ENCODE measurements at places on chromosomes 2 and 18. TPM values are rescaled to one million over a fixed set of nuclear protein-coding genes. Genes with fewer than 3 reads are reported as not detected.

- DNase-seq, result no peak
Observed at GRCh38 chr2:69831354-69831905, 2.0 kb downstream of the GMCL1 start.

- no peak for DNase-seq
Observed at GRCh38 chr2:152532241-152532640, 185.0 kb downstream of the PRPF40A start.

DNA sequence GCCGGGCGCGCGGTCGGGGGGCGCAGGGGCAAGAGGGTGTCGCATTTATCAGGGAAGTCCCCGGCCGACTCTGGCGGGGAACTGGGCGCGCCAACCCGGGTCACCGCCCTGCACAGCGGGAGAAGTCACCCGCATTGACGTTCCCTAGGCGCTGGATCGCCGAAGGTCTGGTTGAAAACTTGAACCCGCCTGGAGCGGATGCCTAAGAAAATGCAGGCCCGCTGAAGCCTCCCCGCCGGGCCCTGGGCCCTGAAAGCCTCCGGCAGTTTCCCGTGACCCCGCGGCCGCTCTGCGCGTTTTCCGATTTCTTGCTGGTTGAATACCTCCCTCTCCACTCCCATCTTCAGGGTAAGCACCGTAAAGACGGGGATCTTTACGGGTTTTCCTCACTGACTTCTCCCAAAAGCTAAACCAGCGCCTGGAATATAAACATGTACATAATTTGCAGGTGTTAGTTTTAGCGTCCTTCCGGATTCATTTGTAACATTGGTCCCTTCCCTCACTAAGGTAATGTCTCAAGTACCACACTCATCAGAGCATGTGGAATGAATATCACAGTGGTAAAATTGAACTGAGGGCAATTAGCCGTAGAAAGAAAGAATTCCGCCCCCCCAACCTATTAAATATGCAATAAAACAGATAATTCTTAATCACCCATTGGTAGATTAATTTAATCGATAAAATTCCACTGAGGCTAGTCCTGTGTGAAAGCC lies 675 bp upstream of the SPIRE1 start:
- DNase-seq, result no peak

GRCh38 chr2:156430236-156430979 lies 5.8 kb upstream of the GPD2 start:
- DNase-seq, result no peak

DNA sequence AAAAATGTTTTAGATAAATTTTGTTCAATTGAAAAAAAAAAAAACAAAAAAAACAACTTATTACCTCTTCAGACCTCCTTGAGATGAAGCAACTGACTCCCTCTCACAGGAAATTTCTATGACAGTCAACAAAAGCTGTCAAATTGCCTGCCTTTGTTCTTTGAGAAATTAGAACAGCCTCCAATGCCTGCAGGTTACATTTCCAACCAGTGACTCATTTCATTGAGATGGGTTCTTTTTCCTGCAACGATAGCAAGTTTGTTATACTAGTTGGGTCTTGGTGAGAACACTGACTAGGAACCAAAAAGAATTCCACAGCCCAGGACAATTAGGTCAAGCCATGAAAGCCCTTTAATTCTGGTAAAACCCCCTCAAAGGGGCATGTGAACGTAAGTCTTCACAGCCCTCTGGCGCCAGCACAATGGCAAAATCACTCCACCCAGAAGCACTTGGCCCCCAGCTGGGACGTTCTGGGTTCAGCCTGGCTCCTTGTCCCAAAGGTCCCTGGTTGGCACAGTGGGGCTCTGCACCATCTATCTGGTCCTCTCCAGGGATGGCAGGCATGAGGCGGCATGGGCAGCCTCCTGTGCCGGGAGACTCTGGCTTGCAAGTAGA lies 87.0 kb downstream of the SPP2 start:
- no peak for DNase-seq

DNA sequence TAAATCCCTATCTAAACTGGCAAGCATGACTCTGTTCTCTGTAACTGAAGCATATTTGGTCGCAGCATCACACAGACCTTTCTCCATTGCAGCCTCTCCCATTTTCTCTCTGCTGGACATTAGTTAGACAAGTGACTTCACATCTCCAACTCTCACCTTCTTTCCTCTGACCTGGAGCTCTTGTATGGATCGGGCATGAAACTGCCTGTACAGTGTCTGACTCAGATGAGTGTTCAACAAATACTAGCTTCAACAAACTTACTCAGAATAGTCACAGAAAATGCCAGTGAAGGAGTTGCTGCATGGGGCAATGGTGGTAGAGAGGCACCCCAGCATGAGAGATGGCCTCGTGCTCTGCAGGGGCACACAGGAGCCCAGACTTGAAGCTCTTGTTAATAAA lies 104.7 kb upstream of the COPS8 start:
- no peak for DNase-seq

DNA sequence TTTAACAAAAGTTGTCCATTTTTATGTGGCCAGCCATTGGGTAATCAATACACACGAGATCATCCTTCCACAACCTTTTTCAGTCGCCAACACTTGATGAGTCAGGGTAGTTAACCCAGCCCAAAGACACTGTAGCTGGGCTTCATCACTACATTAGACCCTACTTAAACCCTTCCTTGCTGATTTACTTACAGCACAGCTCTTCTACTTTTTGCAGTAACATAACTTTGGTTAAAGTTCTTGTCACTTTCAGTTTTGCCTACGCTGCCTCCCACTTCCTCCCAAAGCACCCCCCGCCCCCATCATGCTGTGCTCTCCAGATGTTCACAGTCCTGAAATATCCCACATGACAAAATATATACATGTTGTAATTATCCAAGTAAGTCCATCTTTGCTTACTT lies 103.6 kb downstream of the CDK15 start:
- no peak for DNase-seq

- no peak for DNase-seq
Observed at GRCh38 chr2:5520463-5520972, 171.7 kb upstream of the SOX11 start.

DNA sequence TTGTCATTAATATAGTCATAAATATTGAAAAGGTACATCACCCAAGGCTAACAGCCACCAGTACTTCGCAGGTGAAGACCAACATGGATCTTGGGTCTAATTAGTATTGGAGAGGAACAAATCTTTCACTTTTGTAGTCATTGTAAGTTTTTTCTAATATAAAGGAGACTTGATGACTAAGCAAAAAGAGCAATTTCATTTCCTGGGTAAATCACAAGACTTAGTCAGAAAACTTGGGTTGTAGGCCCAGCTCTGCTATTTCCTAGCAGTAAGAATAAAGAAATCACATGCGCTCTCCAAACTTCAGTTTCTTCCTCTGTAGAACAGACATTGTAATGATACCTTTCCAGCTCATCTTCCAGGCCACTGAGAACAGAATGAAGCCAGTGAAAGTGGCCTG lies 40.9 kb downstream of the NRP2 start:
- no peak for DNase-seq

DNA sequence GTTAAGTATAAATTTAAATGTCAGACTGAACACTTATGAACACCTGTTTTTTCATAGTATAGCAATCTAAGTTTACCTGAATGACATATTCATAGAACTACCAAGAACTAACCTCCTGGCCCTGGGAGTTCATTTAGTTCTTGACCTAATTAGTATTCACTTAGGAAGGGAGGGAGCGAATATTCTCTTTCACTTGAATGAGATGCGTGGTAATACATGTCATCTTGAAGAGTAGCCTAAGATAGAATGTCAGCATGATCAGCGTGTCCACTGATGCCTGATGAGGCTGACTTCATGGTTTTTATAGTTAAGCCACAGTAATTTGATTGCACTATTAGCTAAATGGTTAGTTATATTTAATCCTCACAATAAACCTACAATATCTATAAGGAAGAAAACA lies 13.3 kb downstream of the NDUFAF7 start:
- no peak for DNase-seq

- DNase-seq, result no peak
Observed at GRCh38 chr18:2083691-2084090, 487.6 kb downstream of the METTL4 start.

DNA sequence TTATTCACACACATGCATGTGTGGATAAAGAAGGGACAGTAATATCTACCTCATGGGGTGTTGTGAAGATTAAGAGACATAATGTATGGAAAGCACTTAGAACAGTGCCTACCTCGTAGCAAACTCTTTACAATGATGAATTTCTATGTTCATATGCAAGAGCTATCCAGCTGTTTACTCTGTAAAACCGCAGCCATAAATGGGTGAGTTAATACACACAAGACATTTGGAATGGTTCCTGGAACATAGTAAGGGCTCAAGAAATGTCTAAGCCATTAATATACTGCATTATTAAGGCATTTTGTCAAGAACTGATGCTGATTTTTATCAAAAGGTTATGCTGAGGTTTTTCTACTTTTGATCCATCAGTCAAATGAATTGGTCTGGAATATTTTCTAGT lies 1076.2 kb downstream of the TSN start:
- DNase-seq, result no peak

DNA sequence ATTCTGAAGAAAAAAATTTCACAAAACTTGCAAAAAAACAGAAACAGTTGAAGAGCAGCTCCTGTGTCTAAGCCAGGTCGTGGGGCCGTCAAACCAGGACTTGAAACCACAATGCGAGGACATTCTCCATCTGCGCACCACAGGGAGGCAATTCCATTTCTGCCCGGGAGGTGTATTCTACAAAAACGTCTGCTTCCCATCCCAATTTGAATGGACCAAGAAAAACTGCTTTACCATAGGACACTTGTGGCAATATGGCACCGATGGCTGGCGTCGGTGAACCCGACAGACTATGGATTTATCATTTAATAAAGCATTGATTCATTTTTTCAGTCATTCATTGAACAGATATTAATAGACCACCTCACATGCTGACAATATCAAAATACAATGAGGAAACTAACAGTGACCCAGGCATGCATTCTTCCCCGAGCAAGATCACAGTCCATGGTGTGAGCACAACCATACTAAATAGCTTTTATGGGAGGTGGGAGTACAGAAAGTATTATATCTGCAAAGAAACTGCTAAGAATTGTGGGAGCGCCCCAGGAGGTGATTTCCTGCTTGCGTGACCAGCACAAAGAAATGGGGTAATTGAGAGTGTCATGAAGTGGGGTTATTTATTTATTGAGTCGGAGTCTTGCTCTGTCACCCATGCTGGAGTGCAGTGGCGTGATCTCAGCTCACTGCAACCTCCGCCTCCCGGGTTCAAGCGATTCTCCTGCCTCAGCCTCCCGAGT lies 10.5 kb upstream of the ZAP70 start:
- no peak for DNase-seq

The GPR39 gene
- 3.8 TPM for polyA plus RNA-seq

The REG3A gene
- polyA plus RNA-seq, result not detected

The RIT2 gene
- not detected for polyA plus RNA-seq
